A172 (cell line): ENCODE measurements at places on chromosomes 1 and 21. TPM values are rescaled to one million over a fixed set of nuclear protein-coding genes. Genes with fewer than 3 reads are reported as not detected.
A peak's percentile ranks its signal among the peaks of the same experiment; 100 is the strongest.

The ADAM15 gene
- 144 and 154 TPM in 2 replicates for total RNA-seq

The ZNF593OS gene
- total RNA-seq = not detected in 2 replicates

The OR6K3 gene
- not detected in 2 replicates for total RNA-seq

The ABCA4 gene
- not detected in 2 replicates for total RNA-seq

The FCRL5 gene
- not detected in 2 replicates for total RNA-seq

The KCNQ4 gene
- total RNA-seq = not detected in 2 replicates

The SLC16A4 gene
- total RNA-seq = 31.0 and 35.0 TPM in 2 replicates

The FYB2 gene
- total RNA-seq = 0.14 TPM in 1 of 2 replicates, not detected in the other

The PPM1J gene
- 0.36 and 0.53 TPM in 2 replicates for total RNA-seq

The TEDDM1 gene
- total RNA-seq = not detected in 2 replicates

The FMOD gene
- total RNA-seq = not detected in 2 replicates

GRCh38 chr1:20081353-20081810 is 11.4 kb downstream of the PLA2G5 start:
- no peak for DNase-seq

DNA sequence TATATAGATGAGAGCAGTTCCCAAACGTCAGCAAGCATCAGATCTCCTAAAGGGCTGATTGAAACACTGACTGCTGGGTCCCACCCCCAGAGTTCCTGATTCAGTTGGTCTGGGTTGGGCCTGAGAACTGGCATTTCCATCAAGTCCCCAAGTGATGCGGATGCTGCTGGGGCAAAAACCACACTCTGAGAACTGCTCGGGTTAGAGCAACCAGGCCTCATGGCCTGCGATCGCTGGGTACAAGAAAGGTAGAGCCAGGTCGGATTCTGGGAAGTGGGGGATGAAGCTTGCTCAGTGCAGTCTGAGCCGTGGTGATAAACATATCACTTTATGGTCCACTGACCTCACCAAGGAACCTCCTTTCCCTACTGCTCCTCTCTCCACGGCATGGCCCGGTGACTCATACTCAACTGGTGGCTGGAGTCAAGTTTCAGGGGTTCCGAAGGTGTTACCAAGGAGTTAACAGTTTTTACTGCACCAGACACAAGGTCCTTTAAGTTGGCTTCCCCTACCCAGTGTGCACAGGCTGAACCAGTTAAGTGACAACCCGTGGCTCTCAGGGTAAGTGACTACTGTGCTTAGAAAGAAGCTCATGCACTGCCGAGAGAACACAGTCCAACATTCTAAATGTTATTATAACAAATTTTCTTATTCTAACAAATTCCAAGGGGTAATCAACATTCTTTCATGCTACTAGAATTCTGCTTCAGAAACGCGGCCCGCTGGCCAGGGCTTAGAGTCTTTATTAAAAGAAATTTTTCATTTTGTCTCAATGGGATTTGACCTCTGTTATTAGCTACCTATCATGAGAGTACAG is 153.5 kb downstream of the TGFBR3 start:
- peak; percentile 84 for DNase-seq

- no peak for DNase-seq
Measured at GRCh38 chr1:246761396-246761795, 37.2 kb downstream of the SCCPDH start.

- DNase-seq = no peak
Measured at GRCh38 chr1:9807541-9807940, 16.2 kb downstream of the CLSTN1 start.

- peak; percentile 56 for DNase-seq
Measured at GRCh38 chr1:182633657-182634281, 29.6 kb upstream of the RGS16 start.

DNA sequence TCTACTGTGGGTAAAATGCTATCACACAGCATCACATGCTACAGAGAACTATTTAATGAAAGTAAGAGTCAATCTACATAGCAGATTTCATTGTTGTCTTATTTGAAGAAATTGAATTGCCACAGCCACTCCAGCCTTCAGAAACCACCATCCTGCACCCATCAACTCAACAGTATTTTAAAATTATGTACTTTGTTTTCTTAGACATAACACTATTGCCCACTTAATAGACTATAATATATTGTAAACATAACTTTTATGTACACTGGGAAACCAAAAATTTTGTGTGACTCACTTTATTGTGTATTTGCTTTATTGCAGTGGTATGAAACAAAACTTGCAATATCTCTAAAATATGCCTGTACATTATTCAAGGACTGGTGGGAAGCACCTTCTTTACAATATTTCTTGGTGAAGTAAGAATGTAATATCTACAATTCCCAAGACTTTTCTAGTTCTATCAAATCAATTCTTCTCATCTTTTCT is 133.0 kb downstream of the DUSP10 start:
- DNase-seq = no peak

- peak; percentile 19 for DNase-seq
Measured at GRCh38 chr21:45013260-45013841, 61.0 kb upstream of the ADARB1 start.

DNA sequence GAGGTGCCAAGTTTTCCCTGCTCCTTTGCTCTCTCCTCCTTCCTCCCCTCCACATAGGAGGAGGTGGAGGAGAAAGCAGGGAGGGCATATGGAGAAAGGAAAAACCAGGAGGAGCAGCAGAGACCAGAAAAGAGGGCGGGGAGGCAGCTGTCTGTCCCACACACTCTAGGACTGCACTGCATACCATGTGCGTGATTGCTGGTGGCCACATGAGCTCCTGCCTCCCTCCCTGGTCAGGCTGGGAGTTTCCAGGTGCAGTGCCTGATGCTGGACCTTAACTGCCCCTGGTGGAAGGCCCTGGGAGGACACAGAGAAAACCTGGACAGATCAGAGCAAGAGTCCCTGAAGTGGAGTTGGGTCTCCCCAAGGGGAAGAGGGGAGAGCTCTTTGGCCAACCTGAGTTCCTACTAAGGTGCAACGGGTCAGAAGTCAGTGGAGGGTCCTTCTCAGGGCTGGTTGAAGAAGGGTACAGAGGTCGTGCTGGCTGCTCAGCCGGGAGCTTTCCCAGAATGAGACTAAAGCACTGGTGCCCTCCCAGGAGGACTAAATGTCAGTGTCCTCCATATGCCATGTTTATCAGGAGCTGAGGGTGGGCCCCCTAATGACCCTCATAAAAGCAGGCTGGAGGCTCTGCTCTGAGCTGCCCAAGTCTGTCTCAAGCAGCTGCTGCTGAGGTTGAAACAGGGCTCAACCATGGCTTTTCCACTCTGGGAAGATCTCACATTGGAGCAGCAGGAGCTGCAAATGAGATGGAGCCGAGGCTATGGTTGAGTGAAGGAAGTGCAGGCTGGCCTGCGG is 3.5 kb upstream of the LGR6 start:
- DNase-seq = peak; percentile 33

DNA sequence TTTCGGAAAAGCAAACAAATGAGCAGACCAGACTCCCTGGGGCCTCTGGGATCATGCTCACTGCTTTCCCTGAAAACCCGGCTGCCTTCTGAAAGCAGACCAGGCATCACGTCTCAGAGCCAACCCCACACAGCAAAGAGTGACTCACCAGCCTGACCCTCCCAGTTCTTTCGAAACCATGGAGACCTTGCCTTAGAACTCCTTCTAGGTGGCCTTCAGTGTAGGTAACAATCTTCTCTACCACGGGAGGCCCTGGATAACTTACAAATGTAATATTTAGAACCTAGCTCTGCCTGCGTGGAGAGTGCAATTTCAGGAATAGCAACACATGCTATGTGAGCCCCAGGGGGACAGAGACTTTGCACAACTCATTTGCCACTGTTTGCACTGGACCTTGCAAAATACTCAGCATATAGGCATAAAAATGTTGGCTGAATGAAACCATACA is 105.2 kb downstream of the SUSD4 start:
- DNase-seq = peak; percentile 59

DNA sequence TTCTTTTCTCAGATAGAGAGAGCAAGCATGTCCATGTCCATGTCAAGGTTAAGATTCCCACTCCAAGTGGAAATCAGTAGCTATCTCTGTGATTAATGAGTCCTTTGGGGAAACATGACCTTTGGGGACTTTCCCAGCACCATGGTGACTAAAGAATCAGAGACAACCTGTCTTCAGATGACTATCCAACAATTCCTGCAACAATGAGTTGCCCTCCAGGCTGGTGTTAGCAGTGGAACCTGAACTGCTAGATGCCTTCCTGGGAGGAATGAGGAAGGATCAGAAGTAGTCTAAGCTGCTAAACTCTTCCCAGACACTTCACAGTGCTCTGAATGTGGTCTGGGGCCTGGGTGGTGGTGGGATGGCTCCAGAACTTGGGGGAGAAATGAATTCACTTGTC is 6.5 kb downstream of the S100A9 start:
- no peak for DNase-seq

DNA sequence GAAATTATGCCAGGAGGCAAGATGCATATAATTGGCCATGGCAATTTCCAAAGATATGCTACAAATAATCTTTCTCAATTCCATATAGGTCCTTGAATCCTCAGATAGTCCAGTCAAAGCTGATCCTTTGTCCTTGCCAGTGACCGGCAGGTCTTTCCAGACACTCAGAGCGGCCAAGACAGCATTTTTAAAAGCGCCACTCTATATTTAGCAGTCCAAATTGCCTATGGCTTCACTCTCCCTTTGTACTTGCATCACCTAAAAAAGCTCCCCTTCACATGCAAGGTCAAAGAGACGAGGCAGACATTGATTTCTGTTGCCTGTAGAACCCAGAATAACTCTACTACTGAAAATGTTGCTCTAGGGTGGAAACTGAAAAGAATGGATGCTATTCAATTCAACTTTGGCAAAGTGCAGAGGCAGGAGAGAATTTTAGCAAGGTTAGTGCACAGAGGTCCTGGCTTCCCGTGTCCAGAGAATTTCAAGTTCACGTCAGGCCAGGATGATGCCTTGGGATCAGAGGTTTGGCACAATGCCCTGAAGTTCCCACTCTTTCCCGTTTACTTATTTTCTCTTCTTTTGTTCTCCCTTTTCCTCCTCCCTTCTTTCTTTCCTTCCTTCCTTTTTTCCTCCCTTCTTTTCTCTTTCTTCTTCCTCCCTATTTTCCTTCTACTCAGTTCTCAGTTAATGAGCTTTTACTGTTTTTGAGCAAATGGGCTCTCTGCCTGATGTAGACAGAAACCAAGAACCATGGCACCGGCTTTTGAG is 108.5 kb downstream of the KCNK1 start:
- no peak for DNase-seq

- no peak for DNase-seq
Measured at GRCh38 chr1:160148121-160148520, 3.3 kb upstream of the ATP1A4 start.

DNA sequence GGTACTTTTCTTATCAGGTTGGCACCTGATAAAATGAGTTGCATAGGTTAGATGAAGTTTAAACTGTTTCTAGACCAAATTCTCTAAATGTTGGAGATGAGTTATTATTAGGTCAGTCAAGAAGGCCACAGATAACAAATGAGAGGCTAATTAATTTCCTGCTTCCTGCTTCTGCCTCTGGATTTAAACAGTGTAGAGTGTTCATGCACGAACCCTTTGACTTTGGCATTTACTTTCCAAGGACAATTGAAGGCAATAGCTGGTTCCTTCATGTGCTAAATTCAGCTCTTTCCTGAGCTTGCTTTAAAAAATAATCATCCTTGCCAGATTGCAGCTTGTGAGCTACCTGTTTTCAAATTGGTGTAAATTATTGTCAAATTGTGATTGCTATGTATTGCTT is 80.6 kb downstream of the RASAL2 start:
- DNase-seq = no peak

DNA sequence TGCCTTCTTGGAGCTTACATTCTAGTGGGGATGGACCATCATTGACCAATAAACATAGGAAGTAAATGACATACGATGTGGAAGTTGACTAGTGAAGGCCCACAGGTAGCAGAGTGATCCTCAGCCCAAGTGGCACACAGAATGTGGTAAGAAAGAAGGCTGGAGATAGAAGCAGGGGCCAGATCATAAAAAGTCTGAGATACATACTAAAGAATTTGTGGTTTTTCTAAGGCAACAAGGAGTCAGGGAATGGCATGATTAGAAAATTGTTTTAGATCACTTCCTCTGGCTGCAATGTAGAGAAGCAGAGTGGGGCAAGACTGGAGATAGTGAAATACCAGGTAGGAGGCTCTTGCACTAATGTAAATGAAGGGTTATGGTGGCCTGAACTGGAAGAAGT is 154.0 kb downstream of the VPS13D start:
- DNase-seq = no peak

- DNase-seq = no peak
Measured at GRCh38 chr1:85962457-85962856, 194.1 kb downstream of the COL24A1 start.

- no peak for DNase-seq
Measured at GRCh38 chr1:15124362-15125100, 29.0 kb upstream of the TMEM51 start.

- DNase-seq = no peak
Measured at GRCh38 chr1:159821171-159821867, 5.4 kb upstream of the SLAMF8 start.

DNA sequence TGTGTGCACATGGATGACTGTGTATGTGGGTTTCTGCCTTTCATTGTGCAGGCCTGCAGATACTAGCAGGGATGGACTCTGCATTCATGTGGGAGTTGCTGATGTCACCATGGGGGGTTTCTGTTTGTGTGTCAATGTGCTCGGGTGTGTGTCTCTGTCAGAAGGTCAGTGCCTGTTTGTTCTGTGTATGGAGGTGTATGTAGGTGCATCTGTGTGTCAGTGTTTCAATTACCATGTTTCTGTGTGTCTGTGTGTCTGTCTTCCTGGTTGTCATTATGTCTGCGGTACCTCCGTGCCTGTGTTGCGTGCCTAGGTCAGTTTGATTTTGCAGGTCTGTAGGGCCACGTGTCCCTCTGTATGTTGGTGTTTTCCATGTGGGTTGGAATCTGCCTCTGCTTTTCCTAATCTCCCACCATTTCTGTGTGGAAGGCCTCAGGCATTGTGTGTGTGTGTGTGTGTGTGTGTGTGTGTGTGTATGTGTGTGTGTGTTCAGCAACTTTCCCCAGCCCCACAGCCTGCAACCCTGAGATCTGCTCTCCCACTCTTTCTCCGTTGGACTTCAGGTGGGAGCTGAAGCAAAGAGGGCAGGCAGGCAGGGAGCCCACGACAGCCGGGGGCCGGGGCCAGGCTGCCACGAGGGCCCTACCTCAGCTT is 36.7 kb upstream of the WASF2 start:
- DNase-seq = no peak
